Esophagus muscularis mucosa (tissue), 4 donors: ENCODE measurements at places on chromosomes 2 and 18. TPM values are rescaled to one million over a fixed set of nuclear protein-coding genes. Genes with fewer than 3 reads are reported as not detected.

The RND3 gene
- total RNA-seq = 219 TPM

The FSHR gene
- total RNA-seq = not detected

The PAIP2B gene
- 16.9 TPM for total RNA-seq

The SCN1A gene
- under 0.01 TPM for total RNA-seq

GRCh38 chr2:177355874-177356273 lies 36.7 kb upstream of the AGPS start:
- no peak for DNase-seq

- DNase-seq = no peak
Observed at GRCh38 chr2:207117668-207118067, 48.1 kb downstream of the KLF7 start.

- DNase-seq = no peak
Observed at GRCh38 chr2:120763931-120764330, 28.3 kb downstream of the GLI2 start.

- DNase-seq = no peak
Observed at GRCh38 chr2:54099829-54100585, 15.4 kb upstream of the ACYP2 start.

GRCh38 chr18:57218281-57218680 lies 71.4 kb downstream of the BOD1L2 start:
- no peak for DNase-seq

DNA sequence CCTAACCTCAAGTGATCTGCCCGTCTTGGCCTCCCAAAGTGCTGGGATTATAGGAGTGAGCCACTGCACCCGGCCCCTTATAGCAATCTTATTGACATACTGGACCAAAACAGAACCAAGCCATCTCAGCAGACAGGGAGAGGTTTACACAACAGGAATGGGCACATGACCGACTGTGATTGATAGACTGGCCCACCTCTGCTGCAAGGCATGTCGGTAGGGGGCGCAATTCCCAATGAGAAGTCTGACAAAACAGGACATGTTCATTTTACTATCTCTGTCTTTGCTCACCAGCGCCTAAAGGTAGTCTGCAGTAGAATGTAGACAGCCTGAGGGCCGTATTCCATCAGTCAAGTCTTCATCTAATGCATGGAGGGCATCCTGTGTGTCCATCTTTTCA lies 2.0 kb downstream of the LYPD6B start:
- DNase-seq = peak; percentile 78

DNA sequence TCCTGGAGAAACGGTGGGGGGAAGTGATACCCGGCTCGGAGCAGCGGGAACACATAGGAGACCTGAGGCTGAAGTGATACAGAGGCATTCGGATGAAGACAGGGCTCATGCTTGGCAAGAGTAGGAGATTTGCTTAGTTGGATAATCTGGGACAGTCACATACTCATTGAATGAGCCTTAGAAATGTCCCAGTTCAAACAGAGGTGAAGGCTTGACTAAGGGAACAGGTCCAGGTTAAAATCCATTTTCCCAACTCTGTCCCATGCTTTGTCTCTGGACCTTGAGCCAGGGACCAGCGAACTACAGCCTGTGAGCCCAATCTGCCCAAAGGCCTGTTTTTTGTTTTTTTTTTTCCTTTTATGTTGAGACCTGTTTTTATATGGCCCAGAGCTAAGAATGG lies 1.3 kb downstream of the UGT1A6 start:
- no peak for DNase-seq
